ENCODE measurements at places on chromosomes 1 and 21.

DNA sequence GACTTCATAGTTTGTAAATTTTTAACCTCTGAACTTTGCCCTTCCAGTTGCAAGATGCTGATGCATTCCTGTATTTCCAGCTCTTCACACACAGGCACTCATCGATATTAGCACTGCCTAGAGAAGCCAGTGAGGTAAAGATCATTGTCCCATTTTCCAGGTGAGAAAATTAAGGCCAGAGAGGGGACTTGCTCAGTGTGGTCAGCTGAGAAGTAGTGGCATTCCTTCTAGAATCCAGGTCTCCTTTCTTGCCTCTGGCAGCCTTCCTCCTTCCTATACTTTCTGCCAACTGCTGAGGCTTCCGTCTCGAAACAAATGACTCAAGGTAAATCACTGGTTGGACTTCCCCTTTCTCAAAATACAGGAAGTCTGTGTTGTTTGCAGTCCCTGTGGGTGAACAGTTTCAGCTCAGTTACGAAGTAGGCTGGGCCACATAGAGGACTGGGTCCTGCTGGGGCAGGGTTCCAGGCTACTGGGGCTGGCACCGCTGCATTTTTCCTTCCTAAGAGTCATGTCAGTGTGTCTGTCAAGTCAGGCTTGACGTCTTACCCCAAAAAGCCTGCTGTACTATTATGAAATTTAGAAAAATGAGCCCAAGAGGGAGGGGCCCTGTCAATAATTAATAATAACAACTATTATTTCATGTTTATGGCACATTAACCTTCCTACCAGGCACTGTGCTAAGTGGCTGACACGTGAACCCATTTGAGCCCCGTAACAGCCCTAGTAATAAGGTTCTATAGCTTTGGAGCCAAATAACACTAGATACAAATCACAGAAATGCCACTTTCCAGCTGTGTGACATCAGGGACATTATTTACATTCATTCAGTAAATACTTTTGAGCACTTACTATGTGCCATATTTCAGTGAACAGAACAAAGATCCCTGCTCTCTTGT, 16.6 kb upstream of the RNF19B start:
- no peak for DNase-seq

DNA sequence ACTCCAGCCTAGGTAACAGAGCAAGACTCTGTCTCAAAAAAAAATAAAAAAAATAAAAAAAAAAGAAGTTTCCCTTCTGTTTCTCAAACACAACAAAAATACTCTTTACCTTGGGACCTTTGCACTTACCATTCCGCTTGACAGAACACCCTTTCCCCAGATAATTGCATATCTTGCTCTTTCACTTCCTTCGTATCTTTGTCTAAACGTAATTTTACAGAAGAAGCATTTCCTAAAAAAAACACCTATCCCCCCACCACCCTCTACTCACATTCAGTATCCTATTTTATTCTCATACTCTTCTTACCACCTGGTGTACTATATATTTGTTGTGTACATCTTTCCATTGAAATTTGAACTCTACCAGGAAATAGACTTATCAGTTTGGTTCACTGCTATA, 32.7 kb downstream of the ASH1L start:
- no peak for DNase-seq

DNA sequence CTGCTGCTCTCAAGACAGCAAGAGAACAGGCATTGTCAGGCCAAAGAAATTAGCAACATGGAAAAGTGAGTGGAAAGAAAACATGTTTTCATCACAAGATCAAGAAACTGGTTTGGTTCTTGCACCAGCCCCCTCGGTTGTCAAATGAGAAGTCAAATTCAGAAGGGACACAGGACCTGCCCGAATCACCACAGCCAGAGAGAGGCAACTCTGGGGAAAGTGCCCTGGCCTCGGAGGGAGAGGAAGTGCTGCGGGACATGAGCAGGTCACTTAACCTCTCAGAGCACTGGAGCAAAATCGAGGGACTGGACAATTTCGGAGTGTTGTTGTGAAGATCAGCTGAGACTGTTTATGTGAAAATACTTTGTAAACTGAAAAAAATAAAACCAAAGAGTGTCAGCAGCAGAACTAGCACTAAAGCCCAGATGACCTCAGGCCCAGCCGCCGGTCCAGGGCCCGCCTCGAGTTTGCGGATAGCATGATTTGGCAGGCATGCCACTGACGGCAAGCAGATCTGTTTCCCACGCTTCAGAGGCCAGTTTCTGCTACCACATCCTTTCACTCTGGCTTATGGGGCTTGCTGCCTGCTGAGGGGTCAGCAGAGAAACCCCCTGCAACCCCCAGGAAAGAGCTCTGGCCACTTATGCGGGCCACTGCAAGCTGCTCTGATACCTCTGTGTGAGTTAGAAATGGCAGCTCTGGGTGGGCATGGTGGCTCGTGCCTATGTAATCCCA, 32.1 kb downstream of the CD247 start:
- no peak for DNase-seq

GRCh38 chr1:179314928-179315327, 21.3 kb downstream of the SOAT1 start:
- no peak for DNase-seq

- DNase-seq: no peak
These were observed 251.6 kb upstream of the SGIP1 start for GRCh38 chr1:66282343-66282852.

DNA sequence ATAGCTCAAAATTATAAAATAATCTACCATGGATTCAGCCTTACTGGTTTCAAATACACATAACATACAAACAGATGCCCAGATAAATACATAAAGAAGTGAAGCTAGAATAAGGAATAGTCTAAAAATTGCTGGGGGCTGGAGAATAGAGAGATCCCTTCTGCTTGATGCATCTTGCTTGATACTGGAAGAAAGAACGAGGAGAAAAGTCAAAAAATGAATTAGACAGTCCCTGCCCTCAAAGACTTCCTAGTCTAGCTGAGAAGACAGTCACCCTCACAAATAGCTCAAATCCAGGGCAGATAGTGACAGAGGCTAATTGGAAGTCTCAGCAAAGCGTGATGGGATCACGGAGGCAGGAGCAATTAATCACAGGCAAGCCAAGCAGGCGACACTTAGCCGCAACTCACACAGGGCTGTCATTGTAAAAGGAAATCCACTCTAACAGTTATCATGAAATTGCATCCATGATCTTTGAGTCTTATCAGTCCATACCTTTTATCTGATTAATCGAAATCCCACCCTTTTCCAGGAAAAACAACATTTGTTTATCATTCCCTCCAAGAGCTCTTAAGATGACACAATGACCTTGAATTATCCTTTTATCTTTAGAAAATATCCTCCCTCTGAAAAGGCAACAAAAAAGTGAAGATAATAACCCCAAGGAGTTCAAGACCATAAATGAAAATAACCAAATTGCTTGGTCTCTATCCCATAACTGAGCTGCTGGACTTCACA, 59.7 kb upstream of the TIAM1 start:
- DNase-seq: no peak

DNA sequence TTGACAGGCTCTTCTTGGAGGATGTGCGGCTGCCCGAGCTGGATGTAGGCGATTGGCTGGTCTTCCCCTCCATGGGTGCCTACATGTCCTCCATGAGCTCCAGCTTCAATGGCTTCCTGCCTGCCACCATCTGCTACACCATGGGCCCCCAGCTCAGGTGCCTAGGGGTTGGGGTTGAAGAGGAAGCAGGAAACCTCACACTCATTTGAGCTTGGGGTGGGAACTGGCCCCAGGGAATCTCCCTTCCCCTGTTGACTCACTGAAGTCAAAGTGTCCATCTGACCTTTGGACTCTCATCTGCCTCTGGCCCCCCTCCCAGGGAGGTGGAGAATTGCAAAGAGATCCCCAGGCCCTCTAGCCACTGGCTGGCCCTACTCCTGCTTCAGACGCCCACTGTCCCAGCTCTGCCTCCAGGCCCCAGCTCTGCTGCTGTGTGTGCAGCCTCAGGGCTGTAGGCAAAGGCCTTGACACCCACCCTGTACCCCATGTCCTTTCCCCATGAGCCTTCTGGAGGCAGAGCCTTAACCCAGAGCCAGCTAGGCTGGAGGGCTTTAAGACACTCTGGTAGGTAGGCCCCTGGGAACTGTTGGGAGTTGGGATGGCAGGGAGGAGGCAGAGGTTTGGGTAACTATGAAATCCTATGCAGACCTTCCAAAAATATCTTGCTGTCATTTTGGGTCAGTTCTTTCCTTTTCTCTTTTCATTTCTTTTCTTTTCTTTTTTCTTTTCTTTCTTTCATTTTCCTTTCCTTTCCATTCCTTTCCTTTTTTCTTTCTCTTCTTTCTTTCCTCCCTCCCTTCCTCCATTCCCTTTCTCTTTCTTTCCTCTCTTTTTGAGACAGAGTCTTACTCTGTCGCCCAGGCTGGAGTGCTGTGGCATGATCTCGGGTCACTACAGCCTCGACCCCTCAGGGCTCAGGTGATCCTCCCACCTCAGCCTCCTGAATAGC, 66.9 kb upstream of the TINAGL1 start:
- no peak for DNase-seq

DNA sequence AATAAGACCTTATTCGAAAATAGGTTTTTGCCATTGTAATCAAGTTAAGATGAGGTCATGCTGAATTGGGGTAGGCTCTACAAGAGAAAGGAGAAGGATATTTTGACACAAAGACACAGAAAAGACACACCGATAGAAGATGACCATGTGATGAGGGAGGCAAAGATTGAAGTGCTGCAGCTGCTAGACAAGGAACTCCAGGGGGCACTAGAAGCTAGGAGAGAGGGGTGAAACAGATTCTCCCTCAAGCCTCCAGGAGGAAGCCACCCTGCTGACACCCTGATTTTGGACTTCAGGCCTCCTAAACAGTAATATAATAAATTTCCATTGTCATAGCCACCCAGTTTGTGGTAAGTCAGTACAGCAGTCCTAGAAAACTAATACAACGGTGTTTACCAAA, 506.8 kb upstream of the CAMK1G start:
- no peak for DNase-seq

- no peak for DNase-seq
These were observed 4.1 kb upstream of the DNMT3L start for GRCh38 chr21:44265734-44266270.

GRCh38 chr1:87968197-87968955, 639.7 kb downstream of the LMO4 start:
- DNase-seq: no peak

DNA sequence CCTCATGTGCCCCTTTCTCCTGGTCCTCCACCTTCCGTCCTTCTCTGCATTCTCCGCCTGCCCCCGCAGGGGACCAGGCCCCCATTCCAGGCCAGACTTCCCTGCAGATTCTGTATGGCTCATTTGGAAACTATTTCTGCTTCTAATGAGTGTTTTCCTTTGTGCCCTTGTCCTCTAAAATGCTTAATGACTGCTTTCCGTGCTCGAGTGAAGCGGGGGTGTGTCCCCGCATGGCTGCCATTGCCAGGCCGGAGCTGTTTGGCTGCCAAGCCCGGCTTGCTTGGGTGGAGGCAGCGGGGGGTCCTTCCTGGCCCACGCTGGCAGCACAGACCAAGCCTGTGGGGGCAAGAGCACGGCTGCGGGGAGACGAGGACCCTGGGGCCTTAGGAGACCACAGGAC, 299.3 kb upstream of the VAMP3 start:
- no peak for DNase-seq

GRCh38 chr1:37325509-37326437, 148.6 kb upstream of the ZC3H12A start:
- DNase-seq: no peak

GRCh38 chr1:197787623-197788536, 12.6 kb upstream of the DENND1B start:
- DNase-seq: no peak

GRCh38 chr1:171645553-171646248, 6.8 kb downstream of the MYOC start:
- no peak for DNase-seq

DNA sequence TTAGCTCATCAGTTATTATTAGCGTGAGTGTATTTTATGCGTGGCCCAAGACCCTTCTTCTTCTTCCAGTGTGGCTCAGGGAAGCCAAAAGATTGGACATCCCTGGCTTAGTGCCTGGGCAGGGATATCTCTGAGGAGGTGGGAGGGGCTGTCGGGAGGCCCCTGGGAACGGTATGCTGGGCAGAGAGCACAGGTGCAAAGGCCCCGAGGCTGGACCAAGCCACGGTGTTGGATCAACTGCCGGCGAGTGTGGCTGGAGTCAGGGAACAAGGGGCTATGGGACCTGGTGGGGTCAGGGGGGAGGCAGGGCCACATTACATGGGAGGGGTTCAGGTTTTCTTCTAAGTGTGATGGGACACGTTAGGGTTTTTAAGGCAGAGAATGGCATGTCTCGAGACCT, 62.7 kb downstream of the FHAD1 start:
- no peak for DNase-seq

- no peak for DNase-seq
These were observed 18.9 kb upstream of the MEAF6 start for GRCh38 chr1:37533317-37534093.

- DNase-seq: no peak
These were observed 373.7 kb upstream of the C1orf174 start for GRCh38 chr1:4273747-4274146.

DNA sequence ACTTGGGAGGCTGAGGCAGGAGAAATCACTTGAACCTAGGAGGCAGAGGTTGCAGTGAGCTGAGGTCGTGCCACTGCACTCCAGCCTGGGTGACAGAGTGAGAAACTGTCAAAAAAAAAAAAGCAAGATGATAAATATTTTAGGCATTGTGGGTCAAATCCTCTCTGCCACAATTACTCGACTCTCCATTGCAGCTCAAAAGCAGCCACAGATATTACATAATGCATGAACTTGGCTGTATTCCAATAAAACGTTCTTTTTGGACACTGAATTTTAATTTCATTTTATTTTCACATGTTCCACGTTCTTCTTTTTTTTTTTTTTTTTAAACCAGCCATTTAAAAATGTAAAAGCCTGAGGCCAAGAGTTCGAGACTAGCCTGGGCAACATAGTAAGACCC, 69.4 kb downstream of the TCP10L start:
- peak; percentile 71 for DNase-seq

- DNase-seq: no peak
These were observed 19.9 kb downstream of the MX2 start for GRCh38 chr21:41381731-41382130.

DNA sequence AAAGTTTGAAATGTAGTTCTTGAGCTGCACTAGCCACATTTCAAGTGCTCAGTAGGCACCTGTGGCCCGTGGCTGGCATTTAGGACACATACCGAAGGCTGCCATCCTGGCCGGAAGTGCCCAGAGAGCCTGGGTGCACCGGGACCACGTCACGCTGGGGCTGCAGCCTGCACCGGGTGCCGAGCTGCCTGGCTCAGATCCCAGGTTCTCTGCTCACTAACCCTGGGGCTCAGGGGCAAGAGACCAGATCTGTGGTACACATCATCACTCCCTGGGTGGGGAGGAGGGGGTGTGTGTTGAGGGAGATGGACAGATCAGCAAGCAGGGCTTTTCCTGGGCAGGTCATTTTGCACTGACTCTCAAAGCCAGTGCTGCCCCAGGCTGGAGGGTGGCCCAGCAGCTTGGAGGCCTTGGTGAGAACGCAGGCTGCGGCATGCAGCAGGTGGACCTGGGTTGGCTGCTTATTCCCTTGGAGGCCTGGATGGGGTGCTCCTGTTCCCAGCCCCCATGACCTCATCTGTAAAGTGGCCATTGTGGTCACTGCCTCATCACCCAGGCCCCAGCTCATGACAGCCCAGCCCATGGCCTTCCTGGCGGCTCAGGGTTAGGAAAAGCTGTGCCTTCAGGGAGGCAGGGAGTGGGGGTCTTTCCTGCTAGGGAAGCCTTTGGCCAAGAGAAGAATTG, 23.6 kb downstream of the TMEM201 start:
- no peak for DNase-seq

GRCh38 chr21:25501996-25502665, 105.2 kb downstream of the MRPL39 start:
- no peak for DNase-seq

- no peak for DNase-seq
These were observed 44.2 kb upstream of the PLD5 start for GRCh38 chr1:242568666-242569065.

- no peak for DNase-seq
These were observed 36.4 kb upstream of the CLDN14 start for GRCh38 chr21:36516281-36516680.
